BJ (cell line): ENCODE measurements at places on chromosomes 1 and 21.

GRCh38 chr1:170513138-170513537 is 18.8 kb upstream of the GORAB start:
- DNase-seq = no peak

DNA sequence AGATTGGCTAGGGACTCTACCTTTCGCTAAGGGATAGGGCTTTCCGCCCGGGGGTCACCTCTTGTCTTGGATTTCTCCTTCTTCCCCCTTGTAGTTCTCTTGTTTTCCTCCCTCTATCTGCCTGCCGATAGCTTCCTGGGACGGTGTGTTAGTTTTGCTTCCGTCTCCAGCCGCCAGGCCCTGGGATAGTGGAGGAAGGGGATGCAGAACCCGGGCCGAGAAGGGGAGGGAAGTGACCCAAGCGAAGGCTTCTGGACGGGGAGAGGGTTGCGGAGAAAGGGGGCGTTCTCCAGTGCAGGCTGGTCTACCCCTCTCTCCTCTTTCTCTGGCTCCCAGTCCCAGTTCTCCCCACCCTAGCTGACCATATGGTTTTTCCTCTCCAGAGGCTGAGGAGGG is 871 bp downstream of the TUFT1 start:
- no peak for DNase-seq

- no peak for DNase-seq
Observed at GRCh38 chr21:44793592-44794374, 7.8 kb downstream of the UBE2G2 start.

- no peak for DNase-seq
Observed at GRCh38 chr1:51578383-51579109, 38.3 kb upstream of the OSBPL9 start.

DNA sequence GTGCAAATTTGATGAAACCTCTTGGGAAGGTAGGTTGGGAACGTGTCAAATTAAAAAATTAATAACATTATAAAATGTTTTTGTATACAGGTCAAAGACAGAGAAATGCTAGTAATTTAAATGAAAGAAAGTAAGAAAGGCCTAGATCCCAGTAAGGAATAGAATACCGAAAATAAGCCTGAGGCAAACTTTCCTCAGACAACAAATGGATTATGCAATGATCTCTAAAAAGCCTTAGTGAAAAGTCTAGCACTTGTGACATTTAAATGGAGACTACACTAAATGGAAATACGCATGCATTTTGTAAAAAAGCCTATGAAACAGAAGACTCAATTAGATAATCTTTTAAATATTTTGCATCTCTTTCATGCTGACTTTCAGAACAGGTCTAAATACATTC is 138.5 kb upstream of the ZNHIT6 start:
- no peak for DNase-seq

GRCh38 chr1:111082421-111083203 is 57.3 kb downstream of the DRAM2 start:
- peak; percentile 66 for DNase-seq

GRCh38 chr1:47805018-47805417 is 192.2 kb downstream of the TRABD2B start:
- no peak for DNase-seq

- DNase-seq = no peak
Observed at GRCh38 chr1:109850194-109850593, 60.5 kb upstream of the CSF1 start.

DNA sequence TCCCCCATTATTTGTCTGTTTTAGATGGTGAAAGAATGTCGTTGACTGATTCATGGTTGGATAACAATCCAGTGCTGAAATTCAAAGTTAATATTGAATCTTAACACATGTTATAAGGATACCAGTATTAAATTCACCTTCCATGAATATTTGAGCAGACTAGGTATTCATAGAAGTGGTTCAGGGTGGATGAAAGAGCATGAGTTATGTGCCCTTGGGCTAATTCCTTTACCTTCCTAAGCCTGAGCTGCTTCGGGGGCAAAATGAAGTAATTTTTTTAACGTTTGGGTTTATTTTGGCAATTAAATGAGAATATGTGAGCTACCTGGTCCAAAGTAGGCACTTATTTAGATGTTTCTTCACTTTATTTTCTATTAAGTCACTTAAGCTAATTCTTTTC is 2.7 kb upstream of the PLPPR5 start:
- DNase-seq = no peak

GRCh38 chr21:37983336-37984095 is 67.3 kb upstream of the KCNJ6 start:
- peak; percentile 41 for DNase-seq

GRCh38 chr1:47827109-47827508 is 170.1 kb downstream of the TRABD2B start:
- no peak for DNase-seq

- DNase-seq = no peak
Observed at GRCh38 chr1:231384696-231385415, 37.2 kb downstream of the EGLN1 start.

DNA sequence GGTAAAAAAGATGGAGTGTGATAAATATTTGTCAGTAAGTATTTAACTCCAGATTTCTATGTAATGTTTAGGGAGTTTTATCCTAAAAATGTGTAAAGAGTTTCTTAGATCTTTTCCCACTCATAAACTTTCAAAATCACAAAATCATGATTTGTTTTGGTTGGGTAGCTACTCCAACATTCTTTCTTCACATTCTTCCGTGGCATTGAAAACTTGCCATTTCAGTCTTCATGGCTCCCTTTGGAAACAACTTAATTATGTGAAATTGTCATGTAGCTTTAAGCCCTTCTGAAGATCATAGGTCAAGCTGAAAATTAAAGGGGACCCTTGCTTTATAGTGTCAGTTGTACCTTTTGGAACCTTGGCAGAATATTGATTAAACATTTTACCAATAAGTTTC is 73.2 kb downstream of the ADGRL2 start:
- no peak for DNase-seq

- DNase-seq = no peak
Observed at GRCh38 chr1:71304125-71304524, 223.3 kb upstream of the ZRANB2 start.

GRCh38 chr1:3459940-3460671 is 5.6 kb downstream of the ARHGEF16 start:
- no peak for DNase-seq

DNA sequence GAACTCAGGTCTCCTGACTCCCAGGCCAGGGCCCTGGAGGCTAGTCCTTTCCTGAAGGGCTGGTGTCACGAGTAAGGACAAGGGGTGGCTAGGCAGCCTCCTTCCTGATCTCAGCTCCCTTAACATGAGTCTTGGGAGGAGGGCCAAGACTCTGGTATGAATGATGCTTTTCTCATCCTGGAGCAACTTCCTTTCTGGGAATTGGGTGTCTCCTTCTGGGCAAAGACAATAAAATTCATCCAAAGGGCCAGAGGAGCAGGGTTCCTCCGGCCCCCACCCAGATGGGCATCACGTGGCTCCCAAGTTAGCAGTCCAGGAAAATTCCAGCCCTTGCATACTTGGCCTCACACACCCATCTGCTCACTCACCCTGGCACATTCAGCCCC is at the start of gene FAM167B:
Gene FAM167B, plus strand, starts transcription at position 335 of the 386 bp plus-strand sequence. CDS start 200 bp downstream, outside the sequence.
- DNase-seq = peak; percentile 84

DNA sequence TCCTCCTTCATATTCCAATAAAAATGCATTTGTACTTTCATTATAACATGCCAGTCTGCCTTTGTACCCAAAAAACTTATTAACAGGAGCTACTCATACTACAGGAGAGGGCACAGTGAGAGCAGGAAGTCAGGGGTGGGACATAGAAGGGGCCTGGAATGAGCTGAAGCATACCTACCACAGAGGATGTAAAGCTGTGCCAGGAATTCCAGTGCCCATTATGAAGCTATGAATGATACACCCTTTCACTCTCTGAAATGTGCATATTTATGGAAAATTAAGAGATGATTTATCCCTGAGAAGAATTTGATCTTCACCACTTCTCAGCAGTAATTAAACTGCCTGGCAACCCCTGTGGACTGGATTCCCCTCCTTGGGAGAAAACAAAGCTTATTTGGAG is 65.8 kb downstream of the ATP5PO start:
- no peak for DNase-seq

GRCh38 chr1:229951856-229952534 is 115.0 kb upstream of the GALNT2 start:
- no peak for DNase-seq

- no peak for DNase-seq
Observed at GRCh38 chr1:226512076-226512728, 36.4 kb upstream of the STUM start.

GRCh38 chr1:17890815-17891191 is 135.7 kb downstream of the ACTL8 start:
- DNase-seq = no peak

DNA sequence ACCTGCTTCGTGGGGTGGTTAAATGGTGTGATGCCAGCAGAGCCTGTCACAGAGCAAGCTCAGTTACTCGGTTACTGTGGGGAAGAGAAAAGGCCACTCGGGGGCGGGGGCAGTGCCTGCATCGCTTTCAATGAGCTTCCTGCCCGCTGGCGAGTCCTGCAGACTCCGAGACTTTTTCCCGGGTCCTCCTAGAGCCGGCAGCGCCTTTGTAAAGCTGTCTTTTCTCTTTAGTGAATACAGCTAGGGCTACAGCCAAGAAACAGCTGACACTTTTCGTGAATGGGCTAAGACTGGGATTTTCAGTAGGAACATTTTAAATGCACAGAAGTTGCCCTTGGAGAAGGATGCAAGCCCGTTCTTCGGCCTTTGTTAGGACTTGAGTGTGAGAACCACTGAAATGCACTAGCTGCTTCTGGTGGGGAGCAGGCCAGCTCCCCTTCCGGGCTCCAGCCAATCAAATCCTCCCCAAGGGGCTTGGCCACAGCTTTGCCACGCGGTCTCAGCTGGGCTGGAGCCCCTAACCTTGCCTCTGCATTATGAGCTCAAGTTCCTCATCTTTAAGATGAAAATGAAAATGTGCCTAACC is 23.4 kb upstream of the EFHD2 start:
- no peak for DNase-seq

- no peak for DNase-seq
Observed at GRCh38 chr21:45098867-45099266, 24.5 kb downstream of the ADARB1 start.

DNA sequence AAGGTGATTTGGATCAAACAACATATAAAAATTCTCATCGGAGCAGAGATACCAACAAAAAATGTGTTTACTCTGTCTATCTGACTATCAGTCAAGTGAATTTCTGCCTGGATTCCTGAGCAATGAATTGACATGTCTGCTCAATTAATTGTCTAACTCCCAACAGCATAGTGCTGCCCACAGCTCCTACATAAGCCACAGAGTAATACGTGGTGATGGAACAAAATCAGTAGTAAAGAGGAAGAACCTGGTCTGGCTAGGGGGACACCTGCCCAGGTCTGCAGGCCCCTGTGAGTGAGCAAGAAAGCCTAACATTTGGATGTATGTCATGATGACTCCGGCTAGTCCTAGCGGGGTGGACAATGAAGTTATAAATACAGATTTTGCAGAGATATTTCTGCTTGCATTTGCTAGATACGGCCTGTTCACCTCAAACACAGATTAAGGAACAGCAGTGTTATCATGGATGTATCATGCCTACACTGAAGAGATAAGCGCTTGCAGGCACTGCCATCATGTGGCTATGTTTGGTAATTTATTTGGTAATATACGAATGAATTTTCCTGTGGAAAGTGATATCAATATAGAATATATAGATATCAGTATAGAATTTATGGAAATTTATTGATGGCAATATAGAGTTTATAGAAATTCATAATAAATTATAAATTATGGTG is 69.6 kb upstream of the LRRC8B start:
- no peak for DNase-seq

DNA sequence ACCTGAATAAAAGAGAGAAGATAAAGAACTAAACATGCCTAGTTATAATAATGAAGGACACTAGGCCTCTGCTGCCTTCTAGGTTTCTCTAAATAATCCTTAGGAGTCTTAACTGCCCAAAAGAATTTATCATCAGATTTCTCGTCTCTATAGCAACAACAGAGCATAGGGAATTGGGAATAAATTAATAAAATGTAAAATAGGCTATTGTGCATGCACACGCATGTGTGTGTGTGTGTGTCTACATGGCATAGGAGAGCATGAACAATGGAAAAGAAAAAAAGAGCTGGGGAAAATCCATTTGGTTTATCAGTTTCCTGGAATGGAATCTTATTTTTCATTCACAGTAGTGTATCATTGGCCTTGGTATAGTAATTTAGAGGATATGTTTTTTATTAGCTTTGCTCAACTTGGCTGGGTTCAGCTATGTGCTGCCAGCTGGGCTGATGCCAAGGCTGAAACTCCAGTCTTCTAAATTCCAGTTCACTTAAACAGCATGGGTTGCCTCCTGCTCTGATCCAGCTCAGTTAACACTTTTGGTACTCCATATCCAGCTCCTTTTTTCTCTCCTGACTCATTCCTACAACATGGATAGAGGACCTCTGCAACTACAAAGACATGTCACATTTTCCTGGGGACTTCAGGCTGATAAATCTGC is 80.6 kb upstream of the SLFNL1 start:
- peak; percentile 95 for DNase-seq

DNA sequence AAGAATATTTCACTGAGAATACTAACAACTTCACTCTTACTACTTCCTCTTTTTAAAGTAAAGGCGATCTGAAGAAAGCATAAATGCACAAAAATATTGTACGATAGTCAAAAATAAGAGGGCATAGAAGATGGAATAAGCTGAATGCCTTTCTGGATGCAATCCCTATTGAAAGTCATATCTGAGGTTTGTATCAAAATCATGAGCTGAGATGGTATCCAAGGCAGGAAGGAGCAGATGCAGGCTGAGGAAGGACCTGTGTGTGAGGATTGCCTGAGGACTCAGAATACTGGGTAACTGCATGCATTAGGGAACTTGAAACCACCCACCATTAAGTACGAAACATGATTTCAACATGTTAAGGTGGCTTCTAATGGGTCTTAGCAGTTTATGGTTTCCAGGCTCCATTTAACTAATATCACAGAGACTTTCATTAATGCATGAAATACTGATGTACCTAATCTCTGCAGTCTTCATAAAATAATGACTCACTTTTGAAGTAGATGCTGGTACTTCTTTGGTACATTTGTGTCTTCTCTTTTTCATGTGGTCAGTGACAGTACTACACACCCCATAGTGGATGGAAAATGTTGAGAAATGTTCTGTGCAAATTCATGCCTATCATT is 29.6 kb upstream of the RGS1 start:
- DNase-seq = no peak

DNA sequence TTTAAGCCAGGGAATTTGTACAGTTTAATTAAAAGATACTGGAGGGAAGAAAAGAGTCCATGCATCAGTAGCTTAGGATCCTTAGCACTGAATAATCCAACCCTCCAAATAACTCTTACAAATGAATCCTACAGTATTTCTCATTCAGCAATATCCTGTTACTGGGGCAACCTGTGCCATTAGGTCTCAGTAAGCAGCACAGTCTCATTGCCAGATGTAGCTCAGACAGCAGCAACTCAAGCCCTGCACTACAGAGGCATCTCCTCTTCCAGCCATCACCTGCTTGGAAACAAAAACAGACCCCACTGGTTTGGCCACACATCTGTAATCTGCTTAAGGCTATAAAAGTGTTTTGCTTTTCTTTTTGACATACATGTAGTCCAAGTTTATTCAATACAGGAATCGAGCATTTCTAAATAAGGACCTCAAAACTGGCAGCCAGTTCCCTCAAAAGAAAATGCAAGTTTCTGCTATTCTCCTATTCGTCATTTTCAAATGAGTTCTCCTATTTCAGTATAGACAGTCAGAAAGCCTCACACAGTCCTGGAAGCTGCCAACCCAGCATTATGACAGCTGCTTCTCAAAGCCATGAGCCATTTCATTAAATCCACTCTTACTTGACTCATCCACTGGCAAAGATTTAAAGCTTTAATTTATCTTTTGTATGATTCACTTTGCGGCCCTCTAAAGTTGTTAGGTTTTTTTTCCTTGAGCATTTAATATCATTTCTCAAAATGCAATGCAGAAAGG is 129.0 kb downstream of the APP start:
- DNase-seq = no peak
